ENCODE measurements at places on chromosomes 1 and 21.

DNA sequence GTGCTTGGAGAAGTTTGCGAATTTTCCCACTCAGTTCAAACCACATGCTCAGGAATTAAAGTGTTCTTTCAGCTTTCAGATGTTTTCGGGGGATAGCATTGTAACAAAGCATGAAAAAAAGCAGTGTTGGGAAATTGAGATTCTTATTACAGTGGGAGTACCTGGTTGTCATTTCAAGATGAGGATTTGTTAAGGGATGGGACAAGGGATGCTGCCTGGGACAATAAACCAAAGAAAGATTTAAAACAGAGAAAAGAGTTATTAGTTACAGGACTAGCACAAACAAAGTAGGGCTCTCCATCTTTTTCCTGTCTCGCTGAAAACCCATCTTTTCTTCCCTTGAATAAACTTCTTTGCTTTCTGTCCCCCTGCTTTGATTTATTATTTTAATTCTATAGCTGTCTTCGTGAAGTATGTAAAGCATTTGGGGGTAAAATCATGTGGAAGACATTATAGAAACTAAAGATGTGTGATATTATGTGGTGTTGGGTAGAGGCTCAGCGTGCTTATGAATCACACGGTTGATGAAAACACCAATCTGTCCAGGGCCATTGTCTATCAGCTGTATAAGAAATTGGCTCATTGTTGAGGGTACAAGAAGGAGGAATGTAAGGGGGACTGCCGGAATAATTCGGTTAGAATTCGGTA is 277.6 kb downstream of the KIF26B start:
- no peak for DNase-seq

DNA sequence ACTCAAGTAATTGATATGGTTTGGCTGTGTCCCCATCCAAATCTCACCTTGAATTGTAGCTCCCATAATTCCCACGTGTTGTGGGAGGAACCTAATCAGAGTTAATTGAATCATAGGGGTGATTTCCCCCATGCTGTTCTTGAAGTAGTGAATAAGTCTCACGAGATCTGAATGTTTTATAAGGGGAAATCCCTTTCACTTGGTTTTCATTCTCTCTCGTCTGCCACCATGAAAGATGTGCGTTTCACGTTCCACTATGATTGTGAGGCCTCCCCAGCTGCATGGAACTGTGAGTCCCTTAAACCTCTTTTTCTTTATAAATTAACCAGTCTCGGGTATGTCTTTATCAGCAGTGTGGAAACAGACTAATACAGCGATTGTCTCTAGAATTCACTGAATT is 135.4 kb downstream of the BACH1 start:
- DNase-seq: no peak

DNA sequence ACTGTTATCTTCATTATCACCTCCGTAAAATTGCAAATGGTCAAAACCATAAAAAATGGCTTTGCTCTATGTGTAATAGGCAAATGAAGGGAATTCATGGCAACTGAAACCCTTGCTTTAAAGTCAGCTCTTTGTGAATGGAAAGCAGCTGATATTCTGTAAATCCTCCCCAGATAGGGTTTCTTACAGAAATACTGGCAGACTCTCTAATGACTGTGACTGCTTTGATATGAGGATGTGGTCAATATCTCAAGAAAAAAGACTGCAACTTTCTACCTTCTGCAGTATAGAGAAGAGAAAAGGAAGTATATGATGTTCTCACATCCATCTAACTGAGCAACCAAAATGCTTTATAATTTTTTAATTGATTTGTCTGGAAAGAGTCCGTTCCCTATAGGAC is 193.1 kb downstream of the ST6GALNAC3 start:
- DNase-seq: no peak

GRCh38 chr1:9726406-9726805 is 74.9 kb downstream of the PIK3CD start:
- no peak for DNase-seq

GRCh38 chr21:38492007-38492406 is 6.3 kb downstream of the ERG start:
- DNase-seq: no peak

GRCh38 chr1:86421601-86422280 is 2.2 kb upstream of the CLCA2 start:
- DNase-seq: no peak

DNA sequence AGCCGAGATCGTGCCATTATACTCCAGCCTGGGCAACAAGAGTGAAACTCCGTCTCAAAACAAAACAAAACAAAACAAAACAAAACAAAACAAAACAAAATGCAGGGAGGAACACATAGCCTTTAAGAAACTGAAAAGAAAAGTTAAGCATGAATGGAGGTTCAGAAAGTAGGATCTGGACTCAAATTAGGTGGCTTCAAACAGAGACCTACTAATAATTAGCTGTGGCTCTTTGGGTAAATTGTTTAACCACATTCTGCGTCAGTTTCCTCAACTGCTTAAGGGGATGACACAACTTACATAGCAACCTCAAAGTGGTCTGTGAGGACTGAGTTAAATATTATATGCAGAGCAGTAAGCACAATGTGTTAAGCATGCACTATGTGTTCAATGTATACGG is 458.2 kb downstream of the ADGRL2 start:
- DNase-seq: no peak

DNA sequence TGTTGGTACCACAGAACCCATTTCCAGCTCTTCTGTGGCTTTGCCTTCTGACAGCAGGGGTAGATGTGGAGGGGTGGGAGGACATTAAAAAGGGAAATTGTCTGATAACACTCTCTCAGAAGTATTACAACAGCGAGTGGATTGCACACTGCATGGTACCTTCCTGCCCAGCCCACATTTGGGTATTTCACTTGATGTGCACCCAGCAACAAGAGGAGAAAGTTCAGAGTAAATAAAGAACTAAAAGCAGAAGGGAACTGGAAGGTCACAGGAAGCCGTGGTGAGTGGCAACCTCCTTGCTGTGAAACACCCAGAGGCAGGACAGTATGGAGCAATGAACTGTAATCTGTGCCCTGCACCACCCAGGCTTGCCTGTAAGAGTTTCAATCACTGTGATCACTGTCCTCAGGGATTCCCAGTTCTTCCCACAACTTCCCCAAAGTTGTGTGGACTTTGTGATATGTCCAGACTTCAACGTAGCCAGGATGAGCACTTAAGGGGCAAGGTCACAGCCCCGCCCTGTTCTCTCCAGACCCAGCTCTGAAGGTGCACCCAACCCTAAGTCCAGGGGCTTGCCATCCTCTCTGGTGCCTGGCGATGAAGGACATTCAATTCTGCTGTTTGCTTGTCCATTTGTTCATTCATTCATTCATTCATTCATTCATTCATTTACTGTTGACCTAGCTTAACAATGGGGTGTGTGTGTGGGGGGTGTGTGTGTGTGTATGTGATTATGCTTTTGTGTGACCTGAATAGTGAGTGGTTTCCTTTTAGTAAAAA is 18.7 kb upstream of the F5 start:
- no peak for DNase-seq
